ENCODE measurements at places on chromosomes 4 and X.

DNA sequence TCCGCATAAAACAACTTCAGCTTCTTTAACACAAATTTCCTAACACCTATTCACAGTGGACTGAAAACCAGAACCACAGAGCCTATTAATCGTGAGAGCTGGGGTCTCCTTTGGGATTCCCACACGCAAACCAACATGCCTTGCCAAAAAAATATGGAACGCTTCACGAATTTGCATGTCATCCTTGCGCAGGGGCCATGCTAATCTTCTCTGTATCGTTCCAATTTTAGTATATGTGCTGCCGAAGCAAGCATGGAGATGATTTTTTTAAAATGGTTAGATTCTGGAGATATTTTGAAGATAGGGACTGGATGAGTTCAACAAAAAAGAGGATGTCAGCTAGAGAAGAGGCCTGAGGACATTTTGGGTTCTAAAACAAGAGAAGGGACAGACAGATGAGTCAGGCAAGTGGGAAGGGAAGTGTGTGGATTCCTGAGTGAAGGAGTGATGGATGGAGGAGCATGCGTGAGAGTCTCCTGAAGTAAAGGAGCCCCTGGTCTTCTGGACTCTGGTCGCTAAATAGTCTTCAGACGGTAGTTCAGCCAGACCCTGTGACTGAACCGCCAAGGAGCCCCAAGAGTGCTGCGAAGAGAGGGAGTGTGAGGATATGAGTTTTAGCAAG, 9.5 kb upstream of the GATA1 start:
- H3K27me3 ChIP-seq, result peaks cover 5% of the 10 kb centered on the region
- no peak overlapping the region for H3K4me3 ChIP-seq
- no peak overlapping the region for H3K27ac ChIP-seq
- no peak for DNase-seq

DNA sequence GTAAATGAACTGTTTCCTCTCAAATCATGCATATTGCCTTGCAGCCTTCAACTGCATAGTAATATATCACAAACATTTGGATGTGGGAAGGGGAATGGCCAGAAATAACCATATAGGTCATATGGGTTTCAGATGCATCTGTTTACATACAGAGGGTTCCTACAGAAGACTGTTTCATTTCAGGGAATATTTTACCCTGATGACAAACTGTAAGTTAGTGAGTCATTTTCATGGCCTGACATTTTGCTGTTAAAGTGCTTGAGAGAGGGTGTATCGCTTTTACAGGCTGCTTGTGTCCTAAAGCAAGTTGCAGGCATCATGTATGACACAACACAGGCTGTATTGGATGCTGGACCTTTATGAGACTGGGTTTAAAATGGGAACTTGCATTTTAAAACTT, 25.5 kb upstream of the AMOT start:
- H3K27me3 ChIP-seq, result no peaks in the 10 kb centered on the region
- no peak overlapping the region for H3K4me3 ChIP-seq
- H3K36me3 ChIP-seq, result no peaks in the 10 kb centered on the region
- no peak overlapping the region for H3K27ac ChIP-seq
- H3K4me1 ChIP-seq, result no peaks in the 10 kb centered on the region

DNA sequence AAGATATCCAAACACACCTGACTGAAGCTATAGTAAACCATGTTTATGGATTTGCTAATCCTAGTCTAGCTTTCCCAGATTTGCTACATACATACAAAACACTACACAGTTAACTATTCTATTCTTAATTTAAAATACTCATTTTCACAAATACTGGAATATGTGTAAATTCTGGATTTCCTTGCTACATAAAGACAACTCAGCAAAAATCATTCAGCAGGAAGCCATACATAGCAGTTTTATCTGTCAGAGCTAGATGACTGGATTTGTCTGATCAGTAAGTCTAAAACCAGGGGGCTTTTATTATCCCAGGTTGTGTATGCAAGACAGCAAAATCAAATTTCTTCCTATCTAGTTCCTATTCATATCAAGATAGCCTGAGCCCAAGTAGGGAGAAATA, 98.1 kb downstream of the CNOT6L start:
- no peak overlapping the region for H3K27ac ChIP-seq
- DNase-seq, result no peak
- H3K4me3 ChIP-seq, result no peak overlapping the region

DNA sequence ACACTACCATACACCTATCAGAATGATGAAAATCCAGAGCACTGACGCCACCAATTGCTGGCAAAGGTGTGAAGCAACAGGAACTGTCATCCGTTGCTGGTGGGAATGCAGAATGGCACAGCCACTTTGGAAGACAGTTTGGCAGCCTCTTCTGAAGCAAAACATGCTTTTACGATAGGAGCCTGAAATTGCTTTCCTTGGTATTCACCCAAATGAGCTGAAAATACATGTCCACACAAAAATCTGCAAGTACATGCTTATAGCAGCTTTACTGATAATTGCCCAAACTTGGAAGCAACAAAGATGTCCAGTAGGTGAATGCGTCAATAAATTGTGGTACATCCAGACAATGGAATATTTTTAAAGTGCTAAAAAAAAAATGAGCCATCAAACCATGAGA, 322.8 kb upstream of the FAT1 start:
- no peak overlapping the region for H3K27ac ChIP-seq
- peaks cover 3% of the 10 kb centered on the region for H3K36me3 ChIP-seq
- H3K4me3 ChIP-seq, result no peak overlapping the region
- DNase-seq, result no peak
- H3K27me3 ChIP-seq, result peaks cover 3% of the 10 kb centered on the region

- H3K27me3 ChIP-seq, result no peaks in the 10 kb centered on the region
- H3K4me3 ChIP-seq, result no peak overlapping the region
- H3K36me3 ChIP-seq, result peaks cover 6% of the 10 kb centered on the region
- DNase-seq, result no peak
- no peak overlapping the region for H3K27ac ChIP-seq
- peaks cover 12% of the 10 kb centered on the region for H3K4me1 ChIP-seq
Observed at GRCh38 chr4:184641022-184641421, 8.2 kb downstream of the CASP3 start.

DNA sequence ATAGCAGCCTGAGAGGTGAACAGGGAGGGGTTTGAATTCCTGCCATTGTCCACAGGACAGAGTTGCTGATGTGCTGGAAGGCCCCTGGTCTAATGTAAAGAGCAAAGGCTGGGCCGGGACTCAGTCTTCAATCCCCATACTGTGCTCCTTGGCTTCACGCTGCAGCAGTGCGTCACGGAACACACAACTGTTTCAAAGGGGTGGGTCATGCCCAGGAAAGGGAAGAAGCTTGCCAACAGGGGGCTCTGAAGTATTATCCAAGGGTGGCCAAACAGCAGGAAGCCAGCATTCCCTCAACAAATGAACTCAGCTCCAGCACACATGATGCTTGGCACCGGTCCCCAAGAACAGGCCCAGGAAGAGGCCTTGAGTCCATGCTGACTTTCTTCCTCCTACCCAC, 122.5 kb downstream of the NFKB1 start:
- H3K4me1 ChIP-seq, result no peaks in the 10 kb centered on the region
- peaks cover 3% of the 10 kb centered on the region for H3K27me3 ChIP-seq
- no peaks in the 10 kb centered on the region for H3K36me3 ChIP-seq
- DNase-seq, result no peak

DNA sequence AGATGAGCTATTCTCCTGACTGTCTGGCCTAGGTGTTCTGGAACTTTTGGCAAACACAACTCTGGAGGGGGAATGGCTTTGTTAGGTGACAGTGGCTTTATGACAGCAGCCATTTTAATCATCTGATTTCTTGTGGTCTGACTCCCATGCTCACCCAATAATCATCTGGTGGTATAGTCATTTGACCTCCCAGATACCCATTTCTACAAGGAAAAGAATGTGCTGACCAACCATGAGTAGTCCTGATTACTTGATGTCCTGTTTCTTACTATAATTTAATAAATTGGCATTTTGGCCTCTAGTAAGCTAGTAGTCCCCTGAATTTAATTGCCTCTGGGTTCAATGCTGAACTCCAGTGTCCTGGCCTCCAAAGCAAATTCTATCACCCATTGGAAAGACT, 109.9 kb upstream of the DUSP21 start:
- H3K27me3 ChIP-seq, result peaks cover 1% of the 10 kb centered on the region
- H3K4me3 ChIP-seq, result no peak overlapping the region
- H3K27ac ChIP-seq, result no peak overlapping the region
- no peak for DNase-seq

DNA sequence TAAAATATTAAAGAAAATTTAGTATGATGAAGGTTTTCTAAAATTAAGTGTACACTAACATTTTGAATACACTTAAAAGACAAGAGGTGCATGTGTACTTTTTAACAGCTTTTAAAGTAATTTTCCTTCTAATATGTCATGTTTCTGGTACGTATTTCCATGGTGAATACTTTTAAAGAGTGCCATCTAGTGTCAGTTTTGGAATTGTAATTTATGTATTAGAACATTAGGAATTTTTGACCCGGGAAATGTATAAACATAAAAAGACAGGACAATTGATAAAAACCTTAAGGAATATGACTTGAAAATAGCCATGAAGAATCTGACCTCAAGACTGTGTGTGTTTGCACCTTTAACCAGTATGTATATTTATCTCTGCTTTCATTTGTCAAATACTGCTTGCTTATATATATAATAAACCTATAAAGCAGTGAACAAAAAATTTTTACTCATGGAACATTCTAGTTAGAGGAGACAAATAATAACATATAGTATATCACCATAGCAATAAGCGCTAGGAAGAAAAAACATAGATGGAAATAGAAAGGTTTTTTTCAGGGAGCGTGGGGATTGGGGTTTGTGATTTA, 7.2 kb downstream of the GSTCD start:
- no peak overlapping the region for H3K4me3 ChIP-seq
- H3K27me3 ChIP-seq, result no peaks in the 10 kb centered on the region
- no peak overlapping the region for H3K27ac ChIP-seq
- H3K4me1 ChIP-seq, result peaks cover 4% of the 10 kb centered on the region
- no peaks in the 10 kb centered on the region for H3K36me3 ChIP-seq

DNA sequence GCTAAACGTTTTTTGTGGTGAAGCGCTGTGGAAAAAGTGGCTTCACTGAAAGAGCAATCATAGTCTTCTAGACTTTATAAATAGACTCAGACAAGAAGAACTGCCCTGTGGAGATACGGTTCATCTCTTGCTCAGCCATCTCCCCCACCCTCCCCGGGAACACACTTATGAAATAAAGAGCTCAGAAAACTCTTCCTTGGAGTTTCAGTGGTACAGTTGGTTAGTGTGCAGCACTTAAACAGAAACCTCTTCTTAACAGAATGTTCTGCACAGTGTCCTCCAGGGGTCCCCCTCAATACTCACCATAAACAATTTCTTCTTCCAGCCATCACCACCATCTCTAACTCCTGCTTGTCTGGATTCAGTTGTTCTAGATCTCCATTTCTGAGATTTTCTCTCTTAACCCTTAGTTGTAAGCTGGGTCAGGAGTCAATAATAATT, 313.0 kb downstream of the ARHGAP10 start:
- no peaks in the 10 kb centered on the region for H3K36me3 ChIP-seq
- no peaks in the 10 kb centered on the region for H3K27me3 ChIP-seq
- H3K27ac ChIP-seq, result no peak overlapping the region
- DNase-seq, result no peak
- no peaks in the 10 kb centered on the region for H3K4me1 ChIP-seq
- H3K4me3 ChIP-seq, result no peak overlapping the region

- H3K4me3 ChIP-seq, result no peak overlapping the region
- DNase-seq, result no peak
- no peaks in the 10 kb centered on the region for H3K36me3 ChIP-seq
- H3K4me1 ChIP-seq, result peaks cover 4% of the 10 kb centered on the region
- no peak overlapping the region for H3K27ac ChIP-seq
Observed at GRCh38 chr4:142447009-142447408, 399.1 kb downstream of the INPP4B start.

DNA sequence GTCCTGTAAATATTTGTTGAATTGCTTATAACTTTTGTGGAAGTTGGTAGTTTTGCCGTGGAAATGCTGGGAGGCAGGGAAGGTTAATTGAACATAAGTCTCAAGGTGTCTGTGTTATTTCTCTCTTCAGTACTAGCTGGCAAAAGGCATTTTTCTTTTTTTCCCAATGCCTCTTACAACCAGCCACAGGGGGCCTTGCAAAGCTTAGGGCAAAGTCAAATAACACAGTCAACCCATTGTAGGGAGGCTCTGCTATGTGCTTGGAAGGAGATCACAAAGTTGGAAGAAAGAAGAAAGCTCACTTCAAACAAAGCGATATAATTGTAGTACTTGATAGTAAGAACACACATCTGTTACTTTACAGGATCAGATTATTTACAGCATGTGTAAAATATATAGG, 802.6 kb downstream of the PDHA2 start:
- H3K36me3 ChIP-seq, result no peaks in the 10 kb centered on the region
- DNase-seq, result no peak
- H3K27me3 ChIP-seq, result no peaks in the 10 kb centered on the region
- H3K4me1 ChIP-seq, result no peaks in the 10 kb centered on the region

Measured in endothelial cell (in vitro differentiated cells).